ENCODE measurements at places on chromosomes 6 and 20.

- no peak for DNase-seq
Measured at GRCh38 chr6:34723203-34723602, 26.6 kb upstream of the ILRUN start.

GRCh38 chr6:135784507-135784906 lies 67.0 kb upstream of the PDE7B start:
- no peak for DNase-seq

GRCh38 chr6:105015482-105015881 lies 58.6 kb downstream of the LIN28B start:
- DNase-seq = no peak

GRCh38 chr6:26216886-26217713 lies 129.9 kb downstream of the HFE start:
- no peak for DNase-seq

- DNase-seq = no peak
Measured at GRCh38 chr20:10423735-10424134, 10.3 kb downstream of the MKKS start.

DNA sequence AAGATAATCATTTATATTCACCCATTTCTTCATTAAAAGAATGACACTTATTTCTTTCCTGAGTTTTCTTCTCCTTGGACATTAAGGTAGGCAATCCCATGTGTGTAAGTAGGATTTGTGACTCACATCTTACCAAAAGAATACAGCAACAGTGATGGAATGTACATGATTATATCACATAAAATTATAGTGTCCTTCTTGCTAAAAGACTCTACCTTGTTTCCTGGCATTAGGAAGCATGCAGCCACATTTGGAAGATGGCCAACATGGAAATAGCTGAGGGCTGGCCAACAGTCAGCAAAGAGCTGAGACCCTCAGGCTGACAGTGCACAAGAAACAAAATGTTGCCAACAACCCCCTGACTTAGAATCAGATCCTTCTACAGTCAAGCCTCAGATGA lies 327.9 kb upstream of the MARCKS start:
- DNase-seq = no peak

DNA sequence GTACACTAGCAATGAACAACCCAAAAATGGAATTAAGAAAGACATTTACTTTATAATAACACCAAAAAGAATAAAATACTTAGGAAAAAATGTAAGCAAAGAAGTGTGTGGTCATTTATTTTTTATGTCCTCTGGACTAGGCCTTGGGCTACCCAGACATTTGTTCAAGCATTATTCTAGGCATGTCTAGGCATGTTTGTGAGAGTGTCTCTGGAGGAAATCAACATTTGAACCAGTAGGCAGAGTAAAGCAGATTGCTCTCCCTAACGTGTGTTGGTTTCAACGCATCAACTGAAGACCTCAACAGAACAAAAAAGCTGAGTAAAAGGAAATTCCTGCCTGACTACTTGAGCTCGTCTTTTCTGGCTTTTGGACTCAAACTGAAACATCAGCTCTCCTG lies 84.5 kb downstream of the ANKEF1 start:
- no peak for DNase-seq

DNA sequence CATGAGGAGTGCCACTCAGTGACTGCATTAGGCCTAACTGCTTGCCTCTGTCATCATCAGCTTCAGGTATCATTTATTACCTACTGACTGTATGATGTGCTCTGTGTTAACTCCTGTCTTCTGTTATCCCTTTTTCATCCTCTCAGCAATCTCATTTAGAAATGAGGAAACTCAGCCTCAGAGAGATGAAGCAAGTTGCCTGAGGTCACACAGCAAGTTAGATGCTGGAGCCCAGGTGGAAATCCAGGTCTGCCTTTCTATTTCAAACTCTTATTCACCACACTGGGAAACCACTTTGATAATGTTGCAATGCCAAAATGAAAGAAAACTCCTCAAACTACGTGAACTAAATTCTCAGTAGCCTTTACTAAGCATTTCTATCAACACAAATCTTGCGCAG lies 1.3 kb downstream of the FERMT1 start:
- no peak for DNase-seq

- no peak for DNase-seq
Measured at GRCh38 chr6:146857980-146858347, 259.2 kb downstream of the ADGB start.

- DNase-seq = no peak
Measured at GRCh38 chr20:17795501-17796071, 95.8 kb downstream of the BANF2 start.

DNA sequence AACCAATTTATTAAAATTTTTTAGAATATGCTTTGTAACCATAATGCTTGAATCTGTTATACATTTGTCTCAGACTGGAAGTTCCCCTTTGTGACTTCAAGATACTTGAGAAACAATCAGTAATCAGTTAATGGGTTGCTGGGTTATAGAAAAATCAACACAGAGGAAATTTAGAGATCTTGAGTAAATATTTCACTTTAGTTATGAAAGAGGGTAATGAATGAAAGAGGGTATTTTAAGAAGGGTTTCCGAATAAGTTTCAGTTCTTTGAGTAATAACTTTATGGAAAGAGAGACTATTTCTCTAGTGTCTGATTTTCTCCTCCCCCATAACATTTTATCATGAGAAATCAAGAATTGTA lies 21.4 kb downstream of the ZFAND3 start:
- no peak for DNase-seq

DNA sequence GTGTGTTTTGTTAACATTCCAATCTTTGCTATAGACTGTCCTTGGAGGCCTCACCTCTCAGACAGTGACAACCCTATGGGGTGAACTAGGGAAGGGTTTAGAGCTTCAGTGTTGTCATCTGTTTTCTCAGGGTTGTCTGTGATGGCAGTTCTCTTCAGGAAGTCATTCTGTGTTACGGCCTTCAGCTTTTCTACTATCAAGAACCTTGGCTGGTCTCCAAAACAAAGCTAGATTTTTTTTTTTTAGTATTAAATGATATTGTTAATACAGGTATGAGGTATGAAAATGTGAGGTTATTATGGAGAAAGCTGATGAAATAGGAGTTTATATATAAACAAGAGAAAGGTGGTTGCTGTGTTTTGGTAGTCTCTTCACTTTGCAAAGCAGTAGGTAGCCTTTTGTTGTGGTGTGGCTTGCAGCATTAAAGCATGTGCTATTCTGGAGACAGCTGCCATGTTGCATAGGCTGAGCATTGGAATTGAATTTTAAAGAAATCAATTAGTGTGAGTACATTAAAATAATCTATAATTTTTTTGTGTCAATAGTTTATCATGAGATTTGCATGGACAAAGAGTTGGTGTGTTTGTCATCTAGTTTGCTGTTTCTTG lies 162.6 kb downstream of the CARMIL1 start:
- DNase-seq = no peak

DNA sequence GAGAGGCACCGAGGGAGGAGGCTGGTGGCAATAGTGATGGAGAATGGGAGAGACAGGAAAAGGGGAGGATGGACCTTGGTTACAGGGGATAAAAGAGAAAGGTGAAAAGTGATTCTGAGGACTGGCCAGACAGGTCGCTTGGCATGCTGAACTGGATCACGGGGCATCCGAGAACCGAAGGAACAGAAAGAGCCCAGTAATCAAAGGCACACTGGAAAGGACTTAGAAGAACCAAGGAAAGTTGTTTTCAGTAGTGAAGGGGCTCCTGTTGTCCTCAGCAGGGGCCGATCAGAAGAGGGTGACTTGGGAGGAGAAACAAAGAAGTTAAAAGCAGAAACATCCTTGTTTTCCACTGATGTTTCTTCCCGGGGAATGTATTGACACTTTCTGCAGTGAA lies 18.9 kb downstream of the SYTL3 start:
- no peak for DNase-seq

GRCh38 chr6:155115893-155116570 lies 120.9 kb downstream of the TIAM2 start:
- no peak for DNase-seq

DNA sequence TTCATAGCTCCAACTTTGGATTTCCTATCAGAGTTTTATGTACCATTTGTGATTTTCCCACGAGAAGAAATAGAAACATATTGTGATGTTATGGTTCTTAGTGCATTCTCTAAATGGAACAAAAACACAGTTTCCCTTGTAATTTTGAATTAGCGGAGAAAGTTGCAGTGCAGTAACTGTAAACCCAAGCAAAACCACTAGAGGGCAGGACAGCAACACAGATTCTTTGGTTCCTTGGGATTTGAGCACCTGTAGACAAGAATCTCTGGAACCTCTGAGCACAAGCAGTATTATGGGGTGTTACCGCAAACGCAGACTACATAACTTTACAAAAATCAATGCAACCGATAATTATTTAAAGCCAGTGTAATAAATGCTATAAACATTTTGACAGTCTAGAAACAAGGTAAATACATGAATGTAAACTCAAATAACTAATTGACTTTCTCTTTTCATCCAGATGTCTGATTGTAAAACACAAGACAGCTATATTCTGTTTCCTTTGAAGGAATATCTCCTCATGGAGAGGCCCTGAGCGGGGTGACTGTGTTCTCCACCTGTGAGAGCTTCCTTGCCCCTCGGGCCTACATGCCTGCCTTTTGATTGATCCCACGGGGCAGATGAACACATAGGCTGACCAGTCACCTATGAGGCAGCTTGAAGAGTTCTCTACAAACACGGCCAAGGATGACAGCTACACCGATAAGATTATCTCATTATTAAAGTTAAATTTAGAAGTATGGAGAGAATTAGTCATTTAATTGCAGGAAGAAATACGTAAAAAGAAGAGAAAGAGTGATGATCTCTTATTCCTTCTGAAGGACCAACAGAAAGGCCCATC lies 67.5 kb upstream of the COL21A1 start:
- DNase-seq = no peak

GRCh38 chr6:132736239-132736638 lies 21.5 kb downstream of the VNN2 start:
- no peak for DNase-seq

- no peak for DNase-seq
Measured at GRCh38 chr20:15342991-15343523, 1005.6 kb upstream of the FLRT3 start.

DNA sequence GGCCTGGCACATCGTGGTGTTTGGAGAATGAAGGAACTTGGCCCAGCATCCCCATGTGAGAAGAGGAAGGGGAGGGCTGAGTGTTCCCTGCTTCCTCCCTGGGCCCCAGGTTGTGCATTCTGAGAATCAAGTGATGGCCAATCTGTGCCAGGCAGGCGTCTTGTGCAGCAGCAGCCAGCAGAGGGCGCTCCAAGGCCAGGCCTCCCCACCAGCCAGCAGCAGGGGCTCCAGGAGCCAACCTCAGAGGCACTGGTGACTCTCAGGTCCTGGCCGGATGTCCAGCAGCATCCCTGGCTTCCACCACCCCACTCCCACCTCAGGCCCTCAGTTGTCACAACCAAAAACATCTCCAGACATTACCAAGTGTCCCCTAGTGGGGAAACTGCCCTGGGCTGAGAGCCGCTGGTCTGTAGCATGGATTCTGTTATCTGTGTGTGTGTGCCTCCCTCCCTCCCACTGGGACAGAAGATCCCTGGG lies 192.0 kb downstream of the PREX1 start:
- DNase-seq = peak; percentile 46

- DNase-seq = no peak
Measured at GRCh38 chr6:44828780-44829179, 441.3 kb downstream of the CDC5L start.

DNA sequence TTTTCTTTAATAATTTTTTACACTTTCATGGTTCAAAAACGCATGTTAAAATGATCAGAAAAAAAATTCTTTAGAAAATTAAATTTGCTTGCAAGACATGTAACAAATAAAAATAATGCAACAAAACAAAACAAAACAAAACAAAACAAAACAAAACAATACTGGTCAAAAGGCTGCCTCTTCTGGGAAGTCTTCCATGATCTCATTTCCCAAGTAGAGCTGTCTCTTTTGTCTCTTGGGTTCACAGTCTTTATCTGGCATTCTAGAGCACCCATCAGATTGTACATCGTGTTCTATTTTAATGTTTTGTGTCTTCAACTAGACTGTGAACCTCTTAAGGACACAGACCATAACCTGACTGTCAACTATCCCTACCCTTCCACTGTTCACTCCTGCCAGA lies 25.3 kb downstream of the TP53INP2 start:
- no peak for DNase-seq

DNA sequence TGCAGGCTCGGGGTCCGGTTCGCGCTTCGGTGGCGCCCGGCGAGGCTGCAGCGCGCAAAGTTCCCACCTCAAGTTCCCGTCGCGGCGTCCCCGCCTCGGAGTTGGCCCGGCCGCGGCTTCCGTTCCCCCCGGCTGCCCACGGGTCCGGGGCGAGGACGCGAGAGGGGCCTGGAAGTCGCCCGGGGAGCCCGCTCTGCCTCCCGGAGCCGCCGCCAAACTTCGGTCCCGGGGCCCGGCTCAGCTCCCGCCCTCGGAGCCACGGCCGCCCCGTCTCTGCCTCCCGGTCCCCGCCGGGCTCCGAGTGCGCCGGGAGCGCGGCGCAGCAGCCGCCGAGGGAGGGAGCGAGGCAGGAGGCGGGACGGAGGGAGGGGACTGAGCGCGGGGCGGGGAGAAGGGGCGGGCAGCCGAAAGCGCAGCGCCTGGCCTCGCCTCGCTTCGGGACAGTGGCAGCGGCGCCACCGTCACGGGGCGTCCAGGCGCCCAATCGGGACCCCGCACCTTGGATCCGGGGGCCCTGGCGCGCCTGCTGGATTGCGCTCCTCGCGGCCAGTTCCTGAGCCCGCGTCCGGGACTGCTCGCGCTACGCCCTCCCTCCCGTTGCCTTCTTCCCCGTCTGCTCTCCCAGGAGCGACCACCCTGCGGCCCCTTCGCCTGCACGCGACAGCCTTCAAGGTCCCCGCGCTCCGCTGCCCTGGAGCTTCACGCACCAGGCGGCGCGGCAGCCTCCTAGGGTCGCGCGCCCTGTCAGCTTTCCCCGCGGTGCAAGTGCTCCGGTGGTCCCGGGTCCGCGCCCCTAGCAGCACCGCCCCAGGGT lies at the start of gene KCNG1:
TSS of gene KCNG1 (minus strand) at position 305 of the 814 bp plus-strand sequence. CDS start 12,769 bp downstream, outside the sequence.
- no peak for DNase-seq

DNA sequence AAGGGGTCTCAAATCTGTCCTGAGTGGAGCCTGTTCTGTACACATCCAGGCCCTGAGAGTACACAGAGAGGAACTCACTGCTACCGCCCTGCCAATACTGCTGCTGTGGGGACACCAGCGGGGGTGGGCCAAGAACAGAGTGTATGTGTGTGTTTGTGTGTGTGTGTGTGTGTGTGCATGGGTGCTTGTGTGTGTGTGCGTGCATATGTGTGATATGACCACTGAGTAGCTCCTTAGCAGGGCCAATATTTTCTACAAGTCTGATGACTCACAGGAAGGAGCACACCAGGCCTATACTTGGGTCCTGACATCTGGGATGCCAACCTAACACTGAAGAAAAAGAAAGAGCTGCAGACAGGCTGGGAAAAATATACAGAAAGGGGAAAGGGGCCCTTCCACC lies 1.4 kb downstream of the RAET1E start:
- DNase-seq = no peak

- DNase-seq = no peak
Measured at GRCh38 chr20:48012401-48012974, 227.2 kb upstream of the SULF2 start.

- no peak for DNase-seq
Measured at GRCh38 chr6:89616531-89616930, 22.0 kb downstream of the LYRM2 start.

GRCh38 chr20:57622579-57623381 lies 2.6 kb upstream of the ZBP1 start:
- peak; percentile 36 for DNase-seq
